C1 segment of cervical spinal cord (tissue), 14 donors: ENCODE measurements at places on chromosomes 2 and 18.
A peak's percentile ranks its signal among the peaks of the same experiment; 100 is the strongest.

DNA sequence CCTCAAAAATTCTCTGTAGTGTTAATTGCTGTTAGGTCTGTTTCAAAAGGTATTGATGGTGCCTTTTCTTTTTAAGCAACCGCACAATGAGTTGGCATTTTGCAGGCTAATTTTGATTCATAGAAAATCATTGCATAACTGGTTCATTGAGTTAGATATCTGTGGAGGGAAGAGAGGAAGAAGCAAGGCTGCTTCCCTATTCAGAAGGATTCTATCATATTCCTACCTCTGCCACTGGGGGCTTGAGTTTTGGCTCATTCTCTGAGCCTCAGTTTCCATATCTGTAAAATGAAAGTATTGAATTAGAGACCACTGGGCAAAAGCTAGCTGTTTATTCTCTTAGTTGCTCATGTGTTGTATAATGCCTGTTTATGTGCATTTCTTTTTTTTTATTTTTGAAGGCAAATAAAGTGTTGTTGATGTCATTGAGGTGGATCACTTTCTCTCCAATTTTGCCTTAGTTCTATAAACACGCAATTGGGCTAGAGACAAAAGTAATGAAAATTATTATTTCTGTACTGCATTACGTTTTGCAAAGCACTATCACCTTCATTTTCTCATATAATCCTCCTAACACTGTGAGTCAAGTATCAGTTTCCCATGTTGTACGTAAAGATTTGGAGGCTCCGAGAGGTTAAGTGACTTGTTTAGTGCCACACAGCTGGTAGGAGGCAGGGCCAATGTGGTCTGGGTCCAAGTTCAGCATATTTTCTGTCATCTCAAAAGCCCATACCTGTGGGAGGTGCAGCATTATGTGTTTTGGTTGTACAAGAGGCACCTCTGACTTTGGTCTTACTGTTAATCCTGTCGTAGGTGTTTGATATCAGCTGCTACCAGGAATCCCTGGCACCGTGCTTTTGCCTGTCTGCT lies 5.9 kb downstream of the TRIB2 start:
- no peak for DNase-seq

GRCh38 chr2:24304098-24304497 lies 56.2 kb downstream of the ITSN2 start:
- DNase-seq: no peak

DNA sequence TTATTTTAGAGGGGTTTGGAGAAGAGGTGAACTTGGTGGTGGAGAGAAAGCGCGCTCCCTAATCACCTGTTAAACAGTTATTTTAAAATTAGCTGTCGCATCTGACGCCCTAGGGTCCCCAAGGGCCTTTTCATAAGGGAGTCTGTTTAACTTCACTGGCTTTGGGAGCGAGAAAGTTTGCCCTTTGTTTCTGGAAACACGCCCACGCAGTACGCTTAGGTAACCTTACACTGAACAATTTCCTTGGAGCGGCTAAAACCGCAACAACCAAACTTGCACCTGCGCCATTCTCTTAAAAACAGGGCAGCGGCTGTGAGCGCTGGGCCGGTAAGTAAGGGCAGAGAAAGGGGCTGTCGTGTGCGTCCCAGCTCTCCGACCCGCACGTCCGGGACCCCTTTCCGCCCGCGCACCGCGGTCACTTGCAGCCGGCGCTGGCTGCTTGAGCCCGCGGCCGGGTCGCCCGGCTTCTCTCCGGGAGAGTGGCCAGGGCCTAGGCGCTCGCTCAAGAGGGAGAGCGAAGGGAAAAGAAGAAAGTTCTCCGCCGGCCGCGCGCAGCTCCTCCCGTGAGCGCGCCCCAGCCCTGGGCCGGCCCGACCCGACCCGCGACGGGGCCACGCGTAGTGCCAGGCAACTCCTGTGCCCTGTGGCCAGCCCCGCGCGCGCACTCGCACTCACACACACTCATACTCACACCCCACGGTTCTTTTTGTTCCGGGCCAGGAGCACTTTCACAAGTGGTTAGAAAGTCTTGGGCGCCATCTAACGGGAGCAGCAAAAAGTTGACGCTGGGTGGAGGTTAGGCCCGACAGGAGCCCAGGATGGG lies 19.2 kb downstream of the POU3F3 start:
- DNase-seq: peak; percentile 59

DNA sequence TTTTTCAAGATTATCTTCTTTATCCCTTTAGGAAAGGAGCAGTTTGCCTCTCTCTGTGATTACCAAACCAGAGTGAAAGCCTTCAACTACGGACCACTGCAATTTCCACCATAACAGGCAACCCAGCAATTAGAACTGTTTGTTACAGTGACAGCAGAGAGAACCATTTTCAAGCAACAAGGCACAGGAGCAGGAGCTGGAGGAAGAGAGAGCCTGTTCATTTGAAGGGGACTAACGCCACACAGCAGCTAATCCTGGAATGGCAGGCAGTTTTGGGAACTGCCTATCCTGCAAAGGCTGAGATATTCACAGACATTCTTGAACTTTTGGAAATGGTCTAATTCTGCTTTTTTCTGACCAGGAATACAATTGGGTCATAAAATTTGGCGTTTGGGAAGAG lies 1541.9 kb upstream of the PIK3C3 start:
- DNase-seq: no peak

GRCh38 chr2:31997653-31998052 lies 13.2 kb downstream of the MEMO1 start:
- no peak for DNase-seq

GRCh38 chr2:84421197-84421596 lies 37.9 kb downstream of the SUCLG1 start:
- no peak for DNase-seq

DNA sequence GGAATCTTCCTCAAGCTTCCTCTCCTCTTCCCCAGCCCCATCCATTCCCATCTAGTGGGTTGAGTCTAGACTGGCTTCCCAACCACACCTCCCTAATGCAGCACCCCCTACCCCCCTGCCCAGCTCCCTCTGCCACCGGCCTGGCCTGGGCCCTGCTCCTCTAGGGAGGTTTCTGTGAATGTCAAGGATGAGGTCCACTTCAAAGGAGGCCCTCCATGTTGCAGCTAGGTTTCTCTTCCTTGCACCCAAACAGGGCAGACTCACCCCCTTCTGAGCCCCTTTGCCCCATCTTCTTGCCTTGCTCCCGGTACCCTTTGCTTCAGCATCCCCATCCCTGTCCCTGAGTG lies 18.3 kb downstream of the EMX1 start:
- no peak for DNase-seq

GRCh38 chr2:237909075-237909695 lies 49.8 kb downstream of the RAMP1 start:
- DNase-seq: no peak

DNA sequence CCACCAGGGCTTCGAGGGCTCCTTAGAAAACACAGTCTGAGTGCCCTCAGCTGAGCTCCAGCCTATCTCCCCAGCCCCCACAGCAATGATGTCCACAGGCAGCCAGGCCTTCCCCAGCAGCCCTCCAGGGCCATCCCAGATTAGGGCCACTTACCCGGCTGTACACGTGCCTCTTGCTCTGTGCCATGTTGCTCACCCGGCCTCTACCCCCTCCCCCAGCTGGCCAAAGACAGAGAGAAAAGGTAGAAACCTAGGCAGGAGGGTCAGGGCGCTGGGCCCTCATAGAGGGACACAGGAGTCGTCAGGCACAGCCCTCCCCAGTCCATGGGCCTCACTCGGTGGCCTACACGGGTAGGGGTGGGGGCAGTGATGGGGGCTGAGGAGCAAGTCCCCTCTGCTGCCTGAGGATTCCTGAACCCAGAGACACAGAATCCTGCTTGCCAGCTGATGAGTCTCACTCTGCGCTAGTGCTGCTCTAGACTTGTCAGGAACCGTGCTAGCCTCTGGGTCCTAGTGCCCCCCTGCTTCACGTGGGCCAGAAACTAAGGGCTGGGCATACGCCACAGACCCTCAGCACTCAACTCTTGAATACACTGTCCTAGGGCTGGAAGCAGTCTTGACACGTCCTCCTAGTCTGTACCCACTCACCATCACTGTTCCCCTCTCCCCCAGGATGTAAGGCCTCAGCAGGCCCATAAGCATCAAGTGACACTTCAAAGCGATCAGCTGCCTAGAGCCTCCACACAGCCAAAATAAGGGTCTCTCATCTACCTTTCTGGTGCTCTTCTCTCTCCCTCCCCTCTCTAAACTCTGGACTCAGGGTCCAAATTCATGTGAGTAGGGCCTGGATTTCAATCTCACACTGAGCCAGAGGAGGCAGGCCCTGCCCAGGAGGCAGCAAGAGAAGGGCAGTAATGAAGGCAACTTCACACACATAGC lies at the start of gene DCTN1:
DCTN1 (minus strand) TSS at position 461 of the 939 bp plus-strand sequence; CDS start at position 187, 274 bp downstream.
- DNase-seq: peak; percentile 32

DNA sequence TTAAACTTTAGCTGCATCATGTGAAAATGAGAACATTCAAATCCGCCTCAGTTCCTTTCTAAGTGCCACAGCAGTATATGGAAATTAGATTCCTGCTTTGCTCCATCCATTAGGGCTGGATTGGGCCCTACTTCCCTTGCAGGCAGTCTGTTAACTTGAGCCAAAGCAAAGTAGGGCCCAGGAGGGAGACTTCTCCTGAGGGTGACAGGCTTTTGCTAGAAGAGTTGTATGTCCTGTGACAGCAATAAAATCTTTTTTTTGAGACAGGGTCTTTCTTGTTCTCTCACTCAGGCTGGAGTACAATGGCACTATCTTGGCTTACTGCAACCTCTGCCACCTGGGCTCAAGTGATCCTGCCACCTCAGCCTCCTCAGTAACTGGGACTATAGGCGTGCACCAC lies 28.1 kb downstream of the VIL1 start:
- no peak for DNase-seq

DNA sequence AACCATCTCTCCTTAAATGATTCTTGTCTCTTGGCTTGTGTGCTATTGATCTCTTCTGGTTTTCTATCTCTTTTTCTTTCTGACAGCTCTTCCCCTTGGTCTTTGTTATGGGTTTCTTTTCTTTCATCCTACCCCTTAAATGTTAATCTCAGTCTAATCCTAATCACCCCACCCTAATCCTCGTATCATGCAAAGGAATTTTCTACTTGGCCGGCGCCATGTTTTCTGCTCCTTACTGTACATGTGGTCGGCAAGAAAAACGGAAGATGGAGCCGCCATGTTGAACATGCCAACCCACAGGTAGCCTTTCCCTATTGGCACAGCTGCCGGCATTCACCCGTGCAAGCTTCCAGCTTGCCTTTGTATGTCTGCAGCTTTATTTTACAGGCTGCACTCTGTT lies 61.8 kb upstream of the VPS54 start:
- no peak for DNase-seq

DNA sequence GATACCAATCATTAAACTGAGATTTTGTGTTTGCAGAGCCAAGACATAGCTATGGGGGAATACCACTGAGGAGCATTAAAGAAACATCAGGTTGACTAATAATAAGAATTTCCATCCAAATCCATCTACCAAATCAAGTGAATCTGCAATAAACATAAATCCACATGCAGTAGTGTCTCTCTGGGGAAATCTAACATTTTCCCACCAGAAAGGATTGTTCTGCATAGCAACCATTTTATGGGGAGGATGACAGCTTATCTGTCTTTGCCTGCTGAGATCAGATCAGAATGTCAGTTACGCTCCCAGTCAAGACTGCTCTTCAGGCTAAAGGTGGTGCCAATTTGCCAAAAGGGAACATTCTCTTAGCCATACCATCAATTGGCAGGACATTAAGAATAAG lies 1098.9 kb upstream of the CHAC2 start:
- DNase-seq: no peak

- no peak for DNase-seq
These were observed 20.1 kb downstream of the CYB5A start for GRCh38 chr18:74271635-74272034.

GRCh38 chr18:69557282-69557681 lies 156.6 kb downstream of the DOK6 start:
- DNase-seq: no peak

DNA sequence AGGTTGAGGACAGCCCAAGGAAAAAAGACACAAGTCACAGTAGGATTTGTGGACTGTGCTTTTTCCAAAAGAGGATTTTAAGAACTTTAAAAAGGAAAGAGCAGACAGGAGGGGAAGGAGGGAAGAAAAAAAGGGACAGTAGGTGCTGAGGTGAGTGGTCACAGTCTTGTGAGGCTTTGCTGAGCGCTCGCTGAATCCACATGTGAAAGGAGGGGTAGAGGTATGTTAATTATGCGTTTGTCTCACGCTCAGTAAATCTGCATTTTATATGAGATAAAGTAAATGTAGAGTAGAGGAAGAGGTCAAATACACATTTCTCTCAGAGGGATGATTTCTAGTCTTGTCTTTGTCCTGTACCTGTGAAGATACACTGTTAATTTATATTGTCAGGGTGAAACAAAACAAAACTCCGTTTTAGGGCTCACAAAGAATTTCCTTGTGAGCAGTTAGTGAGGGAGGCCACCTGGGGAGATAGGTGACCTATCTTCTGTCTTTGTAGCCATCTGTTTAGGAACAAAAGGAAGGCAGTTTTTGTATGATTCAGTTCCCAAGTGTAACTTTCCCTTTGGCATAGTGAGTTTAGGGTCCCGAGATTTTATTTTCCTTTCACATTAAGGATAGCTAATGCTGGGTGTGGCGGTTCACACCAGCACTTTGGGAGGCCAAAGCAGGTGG lies 25.3 kb downstream of the GNAL start:
- no peak for DNase-seq

GRCh38 chr18:48918660-48919456 lies 31.9 kb downstream of the SMAD7 start:
- no peak for DNase-seq

- no peak for DNase-seq
These were observed 291.2 kb upstream of the HNMT start for GRCh38 chr2:137672989-137673552.

DNA sequence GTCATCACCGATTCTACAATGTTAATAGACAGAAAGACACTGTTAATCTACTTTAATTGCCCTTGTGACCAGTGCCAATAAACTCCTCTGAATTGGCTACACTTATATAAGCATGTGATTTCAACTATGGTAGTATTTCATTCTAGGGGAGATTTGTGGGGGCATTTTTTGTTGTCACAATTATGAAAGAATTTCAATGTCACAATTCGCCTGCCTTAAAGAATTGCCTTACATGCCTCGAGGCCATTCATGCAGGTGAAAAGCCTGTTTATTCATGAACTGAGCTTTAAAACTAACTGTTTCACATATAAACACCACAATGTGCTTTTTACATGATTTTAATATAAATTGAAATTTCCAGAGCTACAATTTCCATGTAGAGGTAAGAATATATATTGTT lies 162.8 kb downstream of the GCA start:
- DNase-seq: no peak

- no peak for DNase-seq
These were observed 30.7 kb upstream of the TMEM247 start for GRCh38 chr2:46448641-46449040.

DNA sequence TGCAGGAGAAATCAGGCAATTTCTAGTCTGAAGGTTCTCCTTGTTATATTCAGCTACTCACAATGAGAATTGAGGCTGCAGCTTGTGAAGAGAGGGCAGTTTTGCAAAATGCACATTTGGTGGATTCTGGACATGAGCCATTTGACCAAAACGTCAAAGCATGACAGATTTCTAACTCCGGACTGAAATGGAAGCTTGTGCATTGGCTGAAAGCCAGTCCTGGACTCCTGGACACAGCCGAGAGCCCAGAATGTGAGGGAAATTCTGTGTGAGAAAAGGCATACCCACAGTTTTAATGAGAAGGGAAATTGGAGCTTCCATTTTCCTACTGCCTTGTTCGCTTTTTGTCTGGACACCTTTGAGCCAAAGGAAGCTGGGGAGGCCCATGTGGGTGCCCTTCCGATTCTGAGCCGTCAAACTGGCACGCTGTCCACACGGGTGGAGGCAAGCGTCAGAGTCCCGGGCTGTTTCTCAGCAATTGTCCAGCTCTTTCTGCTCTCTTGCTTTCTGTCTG lies 23.7 kb upstream of the ROCK2 start:
- peak; percentile 49 for DNase-seq

- DNase-seq: no peak
These were observed 372.5 kb downstream of the SATB2 start for GRCh38 chr2:199085261-199085660.

GRCh38 chr2:58856100-58856499 lies 615.0 kb upstream of the FANCL start:
- no peak for DNase-seq
